ENCODE measurements at places on chromosomes 4 and X.

GRCh38 chrX:38893441-38893840 lies 92.2 kb downstream of the MID1IP1 start:
- no peak for DNase-seq

DNA sequence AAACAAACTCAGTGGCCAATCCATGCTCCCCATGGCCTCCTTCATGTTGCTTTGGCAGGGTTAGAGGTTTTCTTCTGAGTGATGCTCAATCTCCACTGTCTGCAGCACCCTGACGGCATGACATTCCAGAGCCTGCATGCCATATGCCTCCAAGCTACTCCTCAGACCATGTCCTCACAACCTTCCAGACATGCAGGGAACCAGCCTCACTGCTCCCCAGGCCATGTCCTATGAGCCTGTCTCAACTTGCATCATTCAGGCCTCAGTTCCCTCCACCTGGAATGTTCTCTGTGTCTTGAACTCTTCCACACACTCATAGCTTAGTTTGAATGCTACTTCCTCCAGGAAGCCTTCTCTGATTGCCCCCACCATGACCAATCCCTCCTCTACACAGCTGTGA lies 18.8 kb downstream of the PROM1 start:
- DNase-seq: no peak

- no peak for DNase-seq
Observed at GRCh38 chr4:1402021-1402515, 4.2 kb downstream of the NKX1-1 start.

- DNase-seq: no peak
Observed at GRCh38 chr4:32037399-32037798, 1317.2 kb downstream of the PCDH7 start.

DNA sequence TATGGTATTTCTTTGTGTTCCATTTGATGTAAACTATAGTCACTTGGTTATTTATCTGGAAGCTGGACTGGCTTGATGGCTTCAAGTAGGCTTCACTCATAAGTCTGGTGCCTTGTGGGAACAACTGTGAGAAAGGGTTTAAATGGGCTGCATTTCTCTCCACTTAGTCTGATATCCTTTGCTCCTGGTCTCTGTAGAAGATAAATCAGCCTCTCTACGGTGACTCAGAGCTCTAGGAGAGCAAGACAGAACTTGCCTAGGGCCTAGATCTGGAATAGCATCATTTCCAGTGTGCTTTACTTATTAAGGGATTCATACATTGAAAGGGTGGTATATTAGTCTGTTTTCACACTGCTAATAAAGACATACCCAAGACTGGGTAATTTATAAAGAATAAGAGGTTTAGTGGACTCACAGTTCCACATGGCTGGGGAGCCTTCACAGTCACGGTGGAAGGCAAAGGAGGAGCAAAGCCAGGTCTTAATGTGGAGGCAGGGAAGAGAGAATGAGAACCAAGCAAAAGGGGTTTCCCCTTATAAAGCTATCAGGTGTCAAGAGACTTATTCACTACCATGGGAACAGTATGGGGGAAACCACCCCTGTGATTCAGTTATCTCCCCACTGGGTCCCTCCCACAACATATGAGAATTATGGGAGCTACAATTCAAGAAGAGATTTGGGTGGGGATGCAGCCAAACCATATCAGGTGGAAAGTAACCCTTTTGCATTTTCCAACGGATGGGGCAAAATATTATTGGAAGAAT lies 1746.4 kb upstream of the PCDH7 start:
- DNase-seq: no peak

GRCh38 chr4:82785611-82786400 lies 12.8 kb downstream of the SCD5 start:
- DNase-seq: no peak

DNA sequence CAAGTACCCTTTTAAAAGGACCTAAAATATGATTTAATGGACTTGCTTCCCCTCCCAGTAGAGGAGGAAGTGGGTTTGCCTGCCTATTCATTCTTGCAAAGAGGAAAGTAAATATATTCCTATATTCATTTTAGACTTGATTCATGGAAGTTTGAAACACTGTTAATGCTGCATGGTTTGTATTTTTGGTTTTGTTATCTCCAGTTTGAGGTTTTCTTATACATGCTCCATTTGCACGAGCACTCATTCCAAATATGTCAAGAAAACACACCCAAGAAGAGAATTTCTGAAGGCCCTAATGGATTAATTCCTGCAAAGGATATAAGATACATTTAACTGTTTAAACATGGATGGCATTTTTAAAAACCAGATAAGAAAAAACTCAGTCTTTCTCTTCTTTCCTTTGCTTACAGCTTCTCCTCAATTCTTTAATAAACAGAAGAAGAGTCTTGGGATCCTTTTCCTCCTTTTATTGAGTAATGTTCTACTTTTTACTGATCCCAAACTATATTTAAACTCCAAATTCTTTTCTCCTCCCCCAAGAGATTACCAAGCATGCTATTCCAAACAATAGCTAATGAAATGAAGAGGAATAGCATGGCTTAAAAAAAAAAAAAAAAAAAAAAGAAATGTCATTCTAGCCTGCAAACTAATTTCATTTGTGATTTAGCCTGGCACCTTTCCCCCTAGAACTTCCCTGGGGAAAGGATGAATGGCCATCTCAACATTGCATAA lies 54.6 kb upstream of the LDB2 start:
- no peak for DNase-seq

GRCh38 chr4:136471051-136471450 lies 1061.2 kb downstream of the PCDH18 start:
- DNase-seq: no peak

- DNase-seq: no peak
Observed at GRCh38 chr4:15186149-15186548, 183.9 kb downstream of the CPEB2 start.

- DNase-seq: no peak
Observed at GRCh38 chr4:46016306-46016705, 107.5 kb downstream of the GABRG1 start.

DNA sequence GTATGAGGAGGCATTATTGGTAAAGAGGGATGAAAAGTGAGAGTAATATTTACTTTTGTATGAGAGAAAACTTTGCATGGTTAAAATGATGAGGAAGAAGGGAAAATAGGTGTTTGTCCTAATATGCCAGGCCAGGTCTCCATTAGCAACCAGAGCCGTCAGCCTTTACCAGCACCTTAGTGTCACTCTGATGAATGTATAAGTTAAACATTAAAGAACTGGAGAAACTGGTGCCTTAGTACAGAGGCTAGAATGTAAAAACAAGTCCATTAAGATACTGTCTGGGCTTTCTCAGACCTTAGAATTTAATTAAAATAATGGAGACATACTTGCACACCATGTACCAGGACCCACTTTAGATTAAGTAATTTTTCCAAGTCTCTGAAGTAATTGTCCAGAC lies 222.3 kb downstream of the FAM47A start:
- DNase-seq: no peak

- DNase-seq: no peak
Observed at GRCh38 chrX:52988985-52989917, 30.9 kb upstream of the FAM156A start.

DNA sequence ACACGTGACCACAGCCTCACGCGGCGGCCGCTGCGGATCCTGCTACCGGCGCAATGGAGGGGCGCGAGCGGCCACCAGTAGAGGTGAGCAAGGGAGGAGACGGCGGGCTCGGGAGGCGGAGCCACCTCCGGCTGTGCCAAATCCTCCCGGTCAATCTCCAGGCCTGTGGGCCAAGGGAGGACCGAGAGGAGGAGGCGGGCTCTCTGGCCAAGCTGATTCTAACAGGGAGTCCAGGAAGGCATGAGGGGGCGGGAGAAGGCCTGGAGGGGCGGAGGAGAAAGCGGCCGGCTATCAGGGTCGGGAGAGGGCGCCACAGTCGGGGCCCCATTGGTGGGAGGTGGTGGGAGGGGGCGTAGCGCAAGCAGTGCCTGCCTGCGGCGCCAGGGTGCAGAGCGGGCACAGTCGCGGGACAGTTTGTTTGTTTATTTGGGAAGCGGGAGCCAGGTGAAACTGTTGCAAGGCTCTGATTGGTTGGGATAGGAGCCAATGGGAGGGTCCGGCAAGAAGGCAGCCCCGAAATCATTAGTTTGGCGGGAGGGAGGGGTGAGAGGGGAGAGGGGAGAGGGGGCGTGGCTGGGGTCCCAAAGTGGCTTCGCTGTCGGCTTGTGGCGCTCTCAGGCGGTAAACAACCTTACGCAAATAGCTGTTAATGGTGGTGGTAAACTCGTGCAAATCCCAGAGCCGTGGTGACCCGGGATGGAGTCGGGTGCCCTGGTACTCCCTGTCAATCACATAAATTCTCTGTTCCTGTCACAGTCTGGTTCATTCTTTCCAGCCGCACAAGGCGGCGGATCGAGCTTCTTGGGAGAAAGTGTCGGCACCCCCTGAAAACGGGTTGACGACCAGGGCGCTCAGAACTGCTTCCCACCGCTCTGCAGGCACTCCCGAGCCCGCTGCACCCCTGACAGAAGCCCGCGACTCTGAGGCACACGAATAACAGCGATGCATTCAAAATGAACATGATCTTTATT lies at the start of gene IRS4:
Gene IRS4, minus strand, starts transcription at position 55 of the 971 bp plus-strand sequence.
- DNase-seq: no peak

GRCh38 chrX:14883826-14884225 lies 10.6 kb downstream of the MOSPD2 start:
- no peak for DNase-seq

- no peak for DNase-seq
Observed at GRCh38 chr4:128768373-128768996, 41.0 kb upstream of the JADE1 start.
